ENCODE measurements at places on chromosomes 16 and 17.

DNA sequence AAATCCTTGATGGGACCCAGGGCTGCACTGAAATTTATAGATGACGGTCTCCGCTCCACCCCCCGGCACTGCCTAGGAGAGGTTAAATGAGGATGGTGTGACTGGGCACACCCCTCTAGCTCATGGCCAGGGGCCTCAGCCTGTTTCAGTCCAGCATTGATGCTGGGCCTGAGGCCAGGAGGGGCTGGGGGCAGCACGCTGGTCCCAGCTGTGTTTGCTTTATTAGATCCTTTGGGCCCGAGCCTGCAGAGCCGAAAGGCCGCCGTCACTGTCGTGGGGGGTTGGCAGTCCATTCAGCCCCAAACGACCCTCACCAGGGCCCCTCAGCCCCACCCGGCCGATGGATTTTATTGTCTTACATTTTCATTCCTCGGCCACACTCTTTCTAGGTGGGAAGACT is 10.8 kb upstream of the DOK4 start:
- DNase-seq: no peak

GRCh38 chr17:80449194-80449929 is 27.0 kb downstream of the NPTX1 start:
- DNase-seq: no peak

DNA sequence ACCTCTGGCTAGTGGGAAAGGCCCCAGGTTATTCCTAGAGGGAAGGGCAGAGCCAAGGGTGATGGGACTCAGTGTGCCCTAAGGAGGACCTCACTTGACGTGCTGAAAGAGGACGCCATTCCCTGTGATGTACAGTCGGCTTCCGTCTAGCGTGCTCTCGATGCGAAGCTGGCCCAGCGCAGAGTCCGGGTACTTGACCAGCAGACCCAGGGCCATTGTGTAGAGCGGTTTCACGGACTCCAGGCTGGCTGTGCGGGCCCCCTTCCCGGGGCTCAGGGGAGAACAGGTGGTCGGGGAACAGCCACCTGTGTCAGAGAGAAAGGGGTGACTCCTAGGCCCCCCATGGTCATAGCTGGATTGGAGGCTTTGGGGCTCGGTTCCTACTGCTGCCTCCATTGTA is 19.9 kb downstream of the PLEKHG4 start:
- DNase-seq: no peak

DNA sequence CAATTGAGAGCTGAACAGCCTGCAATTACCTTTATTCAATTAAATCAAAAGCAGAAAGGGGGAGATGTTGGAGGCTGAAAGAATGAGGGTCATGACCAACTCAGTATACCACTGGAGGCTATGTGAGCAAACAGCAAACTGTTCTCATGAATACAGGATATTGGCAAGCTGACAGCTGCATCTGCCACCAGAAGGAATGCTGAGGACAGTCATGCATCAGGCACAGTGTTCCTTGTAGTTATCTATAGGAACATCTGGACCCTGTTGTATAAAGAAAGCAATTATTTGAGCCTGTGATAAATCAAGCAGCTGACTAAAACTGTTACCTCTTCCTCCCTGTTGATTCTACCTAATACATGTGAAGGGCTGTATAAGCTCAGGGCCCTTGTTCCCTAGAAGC is 2064.6 kb downstream of the TP53TG3F start:
- DNase-seq: no peak

DNA sequence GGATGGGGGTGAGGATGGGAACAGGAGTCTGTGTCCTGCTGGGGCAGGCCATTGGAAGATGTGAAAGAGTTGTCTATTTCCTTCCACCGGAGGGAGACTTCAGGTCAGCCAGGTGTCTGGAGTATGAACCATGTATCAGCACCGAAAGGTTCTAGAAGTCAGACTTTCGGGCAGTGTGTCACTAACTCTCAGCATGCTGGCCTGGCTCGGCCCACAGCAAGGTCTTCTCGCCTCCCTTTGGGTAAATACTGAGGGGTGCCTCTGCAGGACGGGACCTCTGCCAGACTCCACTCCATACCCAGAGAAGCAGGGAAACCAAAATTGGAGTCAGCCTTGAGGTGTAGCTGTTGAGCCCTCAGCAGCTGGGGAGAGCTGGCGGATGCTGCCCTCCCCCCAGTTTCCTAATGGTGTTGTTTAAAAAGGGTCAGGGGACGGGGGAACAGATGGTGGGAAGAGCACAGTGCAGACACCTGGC is 507 bp downstream of the CIITA start:
- no peak for DNase-seq

DNA sequence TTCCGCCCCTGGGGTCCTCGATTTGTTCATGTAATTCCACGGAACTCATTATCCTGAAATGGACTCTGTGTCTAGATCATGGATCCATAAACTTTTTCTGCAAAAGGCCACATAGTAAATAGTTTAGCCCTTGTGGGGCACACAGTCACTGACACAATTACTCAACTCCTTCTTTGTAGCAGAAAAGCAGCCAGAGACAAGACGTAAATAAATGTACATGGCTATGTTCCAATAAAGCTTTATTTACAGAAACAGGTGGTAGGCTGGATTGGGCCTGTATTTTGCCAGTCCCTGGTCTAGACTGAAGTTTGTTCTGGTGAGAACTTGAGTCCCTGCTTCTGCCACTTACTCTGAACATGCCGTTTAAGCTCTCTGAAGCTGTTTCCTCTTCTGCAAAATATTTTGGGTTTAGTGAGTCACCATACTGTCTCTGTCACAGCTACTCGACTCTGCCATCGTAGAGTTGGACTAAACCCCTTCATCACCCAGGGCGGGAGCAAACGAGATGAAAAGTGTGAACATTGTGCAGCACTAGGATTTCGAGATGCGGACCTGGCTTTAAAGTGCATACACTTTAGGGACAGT is 61.9 kb upstream of the FOXF1 start:
- DNase-seq: no peak

GRCh38 chr17:39146273-39146672 is 5.2 kb downstream of the PLXDC1 start:
- DNase-seq: no peak

- DNase-seq: no peak
Measured at GRCh38 chr16:75106351-75107274, 10.0 kb downstream of the LDHD start.

- peak; percentile 44 for DNase-seq
Measured at GRCh38 chr16:528111-529011, 849 bp downstream of the CAPN15 start.

DNA sequence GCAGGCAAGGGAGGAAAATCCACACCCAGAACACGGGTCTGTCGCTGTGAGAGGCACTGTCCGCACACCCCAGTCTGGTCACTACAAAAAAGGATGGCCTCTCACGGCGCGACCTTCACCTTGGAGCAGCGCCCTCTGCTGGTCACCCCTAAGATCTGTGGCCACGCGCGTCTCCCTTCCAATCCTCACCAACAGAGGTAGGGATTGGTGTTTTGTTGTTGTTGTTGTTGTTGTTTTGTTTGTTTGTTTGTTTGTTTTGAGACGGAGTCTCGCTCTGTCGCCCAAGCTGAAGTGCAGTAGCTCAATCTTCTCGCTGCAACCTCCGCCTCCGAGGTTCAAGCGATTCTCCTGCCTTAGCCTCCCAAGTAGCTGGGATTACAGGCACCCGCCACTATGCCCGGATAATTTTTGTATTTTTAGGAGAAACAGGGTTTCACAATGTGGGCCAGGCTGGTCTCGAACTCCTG is 15.0 kb upstream of the C17orf58 start:
- peak; percentile 41 for DNase-seq

GRCh38 chr16:72085002-72085401 is 8.4 kb downstream of the TXNL4B start:
- no peak for DNase-seq

DNA sequence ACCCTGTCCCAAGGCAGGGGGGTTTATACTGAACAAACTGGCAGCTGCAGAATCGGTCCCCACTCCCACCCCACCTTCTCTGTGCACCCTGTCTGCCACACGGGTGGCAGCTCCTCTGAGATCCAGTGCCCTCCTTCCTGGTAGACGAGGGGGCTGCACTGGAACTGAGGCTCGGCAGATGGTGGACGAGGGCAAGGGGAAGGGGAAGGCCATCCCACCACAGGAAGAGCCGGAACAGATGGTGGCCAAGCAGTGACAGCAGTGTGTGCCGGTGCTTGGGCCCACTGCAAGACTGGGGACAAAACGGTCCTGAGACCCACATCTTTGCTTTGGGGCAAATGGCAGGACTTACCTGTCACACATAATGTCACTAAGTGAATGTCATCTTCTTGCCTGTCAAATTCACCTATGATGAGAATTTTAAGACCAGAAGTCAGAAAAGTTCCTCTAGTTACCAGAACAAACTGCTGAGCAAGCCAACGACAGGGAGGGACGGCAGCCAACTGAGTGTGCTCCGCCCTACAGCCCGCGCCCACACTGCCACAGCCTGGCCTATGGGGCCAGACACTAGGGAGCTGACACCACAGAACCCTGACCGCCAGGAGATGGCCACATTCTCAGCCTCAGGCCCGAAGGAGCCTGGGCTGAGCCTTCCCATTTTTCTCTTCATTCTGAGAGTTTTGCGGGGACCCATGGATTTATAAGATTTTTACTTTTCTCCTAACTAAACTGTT is 14.4 kb downstream of the NTAN1 start:
- no peak for DNase-seq

DNA sequence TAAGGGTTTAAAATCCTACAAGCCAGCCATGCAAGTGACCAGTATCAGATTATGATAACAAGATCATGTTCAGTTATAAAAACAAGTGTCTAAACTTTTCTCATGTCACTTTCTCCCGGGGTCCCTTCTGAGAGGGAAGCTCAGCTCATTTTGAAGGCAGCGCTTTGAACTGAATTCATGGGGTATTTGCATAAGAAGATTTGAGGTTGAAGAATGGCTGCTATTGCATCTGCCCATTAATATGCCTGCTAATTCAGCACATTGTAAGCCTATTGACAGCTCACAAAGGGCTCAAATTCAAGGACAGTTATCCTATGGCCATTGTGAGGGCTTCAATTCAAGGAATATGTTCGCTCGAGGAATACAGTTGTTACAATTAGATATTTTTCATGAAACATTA is 290.2 kb upstream of the IRX3 start:
- DNase-seq: no peak

- DNase-seq: no peak
Measured at GRCh38 chr17:57277923-57278604, 21.7 kb downstream of the MSI2 start.

- DNase-seq: peak; percentile 59
Measured at GRCh38 chr16:57000271-57001025, 11.1 kb downstream of the NLRC5 start.

DNA sequence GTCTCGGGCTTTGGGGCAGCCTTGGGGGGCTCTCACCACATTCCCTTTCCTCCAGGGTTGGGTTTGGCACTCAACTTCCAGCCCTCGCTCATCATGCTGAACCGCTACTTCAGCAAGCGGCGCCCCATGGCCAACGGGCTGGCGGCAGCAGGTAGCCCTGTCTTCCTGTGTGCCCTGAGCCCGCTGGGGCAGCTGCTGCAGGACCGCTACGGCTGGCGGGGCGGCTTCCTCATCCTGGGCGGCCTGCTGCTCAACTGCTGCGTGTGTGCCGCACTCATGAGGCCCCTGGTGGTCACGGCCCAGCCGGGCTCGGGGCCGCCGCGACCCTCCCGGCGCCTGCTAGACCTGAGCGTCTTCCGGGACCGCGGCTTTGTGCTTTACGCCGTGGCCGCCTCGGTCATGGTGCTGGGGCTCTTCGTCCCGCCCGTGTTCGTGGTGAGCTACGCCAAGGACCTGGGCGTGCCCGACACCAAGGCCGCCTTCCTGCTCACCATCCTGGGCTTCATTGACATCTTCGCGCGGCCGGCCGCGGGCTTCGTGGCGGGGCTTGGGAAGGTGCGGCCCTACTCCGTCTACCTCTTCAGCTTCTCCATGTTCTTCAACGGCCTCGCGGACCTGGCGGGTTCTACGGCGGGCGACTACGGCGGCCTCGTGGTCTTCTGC is 8.4 kb downstream of the SLC16A3 start:
- DNase-seq: no peak

DNA sequence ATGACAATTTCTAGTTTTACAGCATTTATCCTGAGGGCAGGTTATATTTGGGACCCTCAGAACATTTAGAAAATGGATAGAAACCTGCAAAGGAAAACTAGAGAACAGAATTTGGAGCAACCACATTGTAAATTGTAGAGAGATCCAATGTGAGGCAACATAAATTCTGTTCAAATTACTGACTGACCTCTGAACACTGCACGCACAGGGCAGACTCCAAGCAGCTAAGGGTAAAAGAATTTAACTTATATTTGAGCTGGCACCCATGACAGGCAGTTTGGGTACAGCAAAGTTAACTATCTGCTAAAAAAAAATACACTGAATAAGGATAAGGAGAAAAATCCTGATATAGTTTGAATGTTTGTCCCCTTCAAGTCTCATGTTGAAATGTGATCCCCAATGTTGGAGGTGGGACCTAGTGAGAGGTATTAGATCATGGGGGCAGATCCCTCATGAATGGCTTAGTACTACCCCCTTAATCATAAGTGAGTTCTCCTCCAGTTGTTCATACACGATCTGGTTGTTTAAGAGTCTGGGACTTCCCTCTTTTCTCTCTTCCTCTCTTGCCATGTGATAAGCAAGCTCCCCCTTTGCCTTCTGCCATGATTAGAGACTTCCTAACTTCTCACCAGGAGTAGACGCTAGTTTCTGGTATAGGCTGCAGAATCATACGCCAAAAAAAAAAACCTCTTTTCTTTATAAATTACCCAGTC is 75.7 kb downstream of the FBXL20 start:
- no peak for DNase-seq

GRCh38 chr16:55285586-55285985 is 38.4 kb upstream of the IRX6 start:
- DNase-seq: no peak

DNA sequence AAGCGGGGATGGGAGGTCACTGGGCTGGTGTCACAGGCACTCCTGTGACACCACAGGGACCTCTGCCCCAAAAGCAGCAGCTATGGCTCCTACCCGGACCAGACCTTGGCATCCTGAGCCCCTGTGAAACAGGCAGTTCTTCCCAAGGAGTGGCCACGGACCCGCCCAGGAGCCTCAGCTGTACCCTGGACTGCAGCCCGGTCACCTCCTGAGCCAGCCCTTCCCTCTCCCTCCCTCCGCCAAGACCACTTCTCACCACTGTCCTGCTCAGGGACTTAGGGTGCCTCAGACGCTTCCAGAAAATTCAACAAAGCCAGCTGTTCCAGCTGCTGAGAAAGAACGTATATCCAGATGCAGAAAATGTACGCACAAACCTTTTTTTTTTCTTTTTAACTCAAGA is 13.9 kb upstream of the NCBP3 start:
- no peak for DNase-seq

DNA sequence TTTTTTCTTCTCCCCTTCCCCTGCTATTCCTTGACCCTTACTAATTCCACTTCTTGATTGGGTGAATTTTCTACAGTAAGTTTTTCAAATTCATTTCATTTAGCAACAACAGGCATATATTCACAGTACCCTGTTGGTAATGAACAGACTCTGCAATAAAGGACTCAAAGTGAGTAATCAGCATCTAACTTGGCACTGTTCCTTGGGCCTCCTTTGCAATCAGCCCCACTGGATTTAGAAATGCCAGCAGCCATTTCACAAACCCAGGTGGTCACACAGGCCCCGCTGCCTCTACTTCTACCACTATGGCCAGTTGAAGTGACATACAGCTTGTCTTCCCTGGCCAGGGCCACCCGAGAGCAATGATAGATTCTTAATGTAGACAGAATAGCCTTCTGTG is 113.8 kb downstream of the CYB561 start:
- no peak for DNase-seq

- no peak for DNase-seq
Measured at GRCh38 chr17:20010099-20010863, 1.1 kb downstream of the SPECC1 start.

GRCh38 chr16:50259334-50260205 is 6.8 kb upstream of the ADCY7 start:
- DNase-seq: no peak

Data from stimulated activated CD8-positive, alpha-beta memory T cell treated with anti-CD3 and anti-CD28 coated beads, Interleukin-15, amount 100 ng/mL, for 48 hours (primary cell).